ENCODE measurements at places on chromosomes 5 and 9.

DNA sequence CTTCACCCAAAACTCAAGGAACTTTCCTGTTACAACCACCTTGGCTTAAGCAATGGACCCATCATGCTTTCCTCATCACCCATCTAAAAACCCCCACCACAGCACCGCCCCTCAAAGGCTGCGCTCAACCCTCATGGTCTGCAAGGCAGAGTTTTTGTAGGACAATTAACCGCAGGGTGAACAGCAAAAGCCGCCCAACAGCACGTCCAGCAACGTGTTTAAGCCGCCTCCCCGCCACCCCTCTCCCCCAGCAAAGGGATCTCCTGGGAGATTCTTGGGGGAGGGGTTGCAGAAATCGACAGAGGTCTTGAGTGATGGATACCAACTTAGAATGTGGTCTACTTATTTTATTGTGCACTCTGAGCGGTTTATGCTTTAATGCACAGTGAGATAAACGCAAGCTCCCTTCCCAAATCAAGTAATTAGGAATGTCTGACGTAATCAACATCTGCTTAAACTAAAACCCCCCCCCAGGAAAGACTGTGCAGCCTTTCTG lies 1.9 kb downstream of the ROR2 start:
- DNase-seq = no peak

GRCh38 chr5:125085797-125086505 lies 339.5 kb upstream of the ZNF608 start:
- no peak for DNase-seq

DNA sequence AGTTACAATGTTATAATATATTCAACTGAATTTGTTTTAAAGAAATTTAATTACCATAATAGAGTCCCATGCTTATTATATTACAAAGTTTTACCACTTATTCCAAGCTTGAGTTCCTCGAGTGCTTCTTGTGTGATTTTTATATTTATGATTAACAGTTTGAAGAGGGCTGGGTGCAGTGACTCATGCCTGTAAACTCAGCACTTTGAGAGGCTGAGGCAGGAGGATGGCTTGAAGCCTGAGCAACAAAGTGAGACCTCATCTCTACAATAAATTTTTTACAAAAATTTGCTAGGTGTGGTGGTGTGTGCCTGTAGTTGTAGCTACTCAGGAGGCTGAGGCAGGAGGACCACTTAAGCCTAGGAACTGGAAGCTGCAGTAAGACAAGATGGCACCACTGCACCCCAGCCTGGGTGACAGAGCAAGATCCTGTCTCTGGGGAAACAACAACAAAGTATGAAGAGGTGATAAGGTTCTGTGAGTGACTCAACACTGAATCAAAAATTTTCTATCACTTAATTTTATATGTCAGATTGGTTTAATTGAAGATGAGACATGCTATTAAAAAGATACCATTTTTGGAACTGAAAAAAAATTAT lies 9.2 kb downstream of the POC5 start:
- no peak for DNase-seq

DNA sequence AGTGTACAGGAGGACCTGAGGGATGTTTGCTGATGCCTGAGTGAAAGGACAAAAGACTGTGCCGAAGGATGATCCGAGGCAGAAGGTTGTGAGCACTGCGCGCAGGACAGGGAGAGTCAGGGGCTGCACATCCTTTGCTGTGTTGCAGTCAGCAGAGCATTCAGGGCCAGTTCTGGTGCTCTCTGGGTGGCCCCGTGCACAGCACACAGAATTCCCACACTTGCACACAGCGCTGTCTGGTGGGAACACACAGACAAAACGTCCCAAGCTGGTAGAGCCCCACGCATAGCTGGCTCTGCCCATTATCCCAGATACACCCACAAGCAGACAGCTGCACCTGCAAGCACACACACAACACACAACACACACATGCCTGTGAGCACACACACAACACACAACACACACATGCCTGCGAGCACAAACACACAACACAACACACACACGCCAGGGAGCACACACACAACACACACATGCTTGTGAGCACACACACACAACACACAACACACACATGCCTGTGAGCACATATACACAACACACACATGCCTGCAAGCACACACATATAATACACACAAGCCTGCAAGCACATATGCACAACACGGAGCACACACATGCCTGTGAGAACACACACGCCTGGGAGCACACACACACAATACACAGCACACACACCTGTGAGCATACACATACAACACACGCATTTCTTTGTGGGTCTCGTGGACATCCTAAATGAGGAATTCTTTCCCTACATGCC lies 74.4 kb downstream of the FGF18 start:
- no peak for DNase-seq

DNA sequence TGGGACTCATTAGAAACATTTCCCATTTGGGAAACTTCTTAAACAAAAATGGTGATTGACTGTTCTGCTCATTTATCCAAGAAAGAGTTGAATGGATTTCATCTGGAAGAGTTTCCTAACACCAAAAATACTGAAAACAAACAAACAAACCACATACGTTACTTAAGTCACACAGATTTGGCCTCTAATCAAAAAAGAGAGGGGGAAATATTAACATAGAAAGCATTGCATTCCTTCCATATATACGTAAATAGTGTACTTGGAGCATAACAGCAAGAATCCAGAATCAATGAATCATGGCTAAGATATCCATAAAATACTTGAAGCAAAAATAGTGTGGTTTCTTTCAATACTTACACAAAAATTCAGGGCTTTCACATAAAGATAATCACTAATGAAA lies 189.8 kb upstream of the MAP3K1 start:
- no peak for DNase-seq

- DNase-seq = no peak
Observed at GRCh38 chr5:88854769-88855168, 28.2 kb downstream of the MEF2C start.

- DNase-seq = peak; percentile 47
Observed at GRCh38 chr5:443239-444151, 519 bp downstream of the EXOC3 start.

- DNase-seq = no peak
Observed at GRCh38 chr9:27388150-27388549, 91.2 kb upstream of the EQTN start.

DNA sequence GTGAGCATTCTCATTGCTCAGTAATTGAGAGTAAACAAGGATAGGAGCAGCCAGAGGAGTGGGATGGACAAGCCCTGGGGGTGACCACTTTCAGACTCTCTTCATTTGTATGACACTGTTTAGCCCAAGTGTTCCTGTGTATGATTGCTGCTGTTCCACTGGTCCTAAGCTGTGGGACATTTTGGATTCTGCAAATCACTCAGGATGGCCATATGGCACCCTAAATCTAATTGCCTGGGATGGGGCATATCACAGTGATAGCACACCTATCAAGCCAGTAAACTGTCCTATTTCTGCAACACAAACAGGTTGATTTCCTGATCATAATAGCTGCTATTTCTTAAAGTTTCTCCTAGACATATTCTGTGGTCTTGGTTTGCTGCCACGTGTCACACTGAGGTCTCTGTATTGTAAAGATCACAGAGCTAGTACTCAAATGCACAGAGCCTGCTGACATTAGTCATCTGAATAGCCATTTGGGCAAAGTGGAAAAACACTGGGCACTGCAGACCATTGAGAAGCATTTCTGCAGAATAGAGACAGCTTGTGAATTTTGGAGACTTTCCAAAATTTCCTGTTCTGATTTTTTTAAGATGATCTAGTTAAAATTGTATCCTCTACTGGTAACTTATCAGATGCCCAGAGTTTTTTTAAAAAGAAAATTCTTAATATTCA lies 320.2 kb downstream of the RFX3 start:
- DNase-seq = peak; percentile 2

DNA sequence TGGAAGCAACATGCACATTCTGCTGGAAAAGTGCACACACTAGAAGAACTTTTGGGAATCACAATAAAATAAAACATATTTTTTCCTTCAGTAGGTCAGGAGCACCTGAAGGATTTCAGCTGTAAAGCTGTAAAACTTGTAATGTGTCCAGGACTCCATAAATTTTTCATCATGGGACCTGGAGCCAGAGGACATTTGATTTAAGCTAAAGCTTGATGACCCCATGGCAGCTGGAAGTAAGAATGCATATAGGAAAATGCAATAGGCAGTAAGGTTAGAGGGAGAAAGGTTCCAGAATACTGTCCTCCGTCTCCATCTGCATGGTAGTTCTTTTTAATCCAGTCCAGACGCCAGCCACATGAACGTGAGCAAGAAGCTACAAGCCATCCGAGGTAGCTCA lies 166.0 kb downstream of the ADAMTSL1 start:
- no peak for DNase-seq

DNA sequence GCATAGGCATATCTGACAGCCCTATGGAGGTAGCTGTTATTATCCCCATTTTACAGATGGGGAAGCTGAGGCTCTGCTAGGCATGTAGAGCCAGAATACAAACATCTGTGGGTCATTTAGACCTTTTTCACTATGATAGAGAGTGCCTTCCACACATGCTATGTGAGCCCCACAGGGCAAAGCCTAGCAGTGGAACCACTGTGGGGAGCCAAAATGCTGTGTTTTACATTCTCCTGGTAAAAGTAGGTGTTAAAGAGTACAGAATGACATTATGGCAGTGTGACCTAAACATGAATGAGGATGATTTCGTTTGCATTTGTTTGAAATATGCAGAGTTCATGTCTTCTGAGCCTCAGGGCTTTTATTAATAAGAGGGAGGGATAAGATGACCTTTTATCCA lies 265.2 kb downstream of the MAST4 start:
- no peak for DNase-seq

GRCh38 chr5:115977096-115977495 lies 14.8 kb downstream of the LVRN start:
- no peak for DNase-seq

DNA sequence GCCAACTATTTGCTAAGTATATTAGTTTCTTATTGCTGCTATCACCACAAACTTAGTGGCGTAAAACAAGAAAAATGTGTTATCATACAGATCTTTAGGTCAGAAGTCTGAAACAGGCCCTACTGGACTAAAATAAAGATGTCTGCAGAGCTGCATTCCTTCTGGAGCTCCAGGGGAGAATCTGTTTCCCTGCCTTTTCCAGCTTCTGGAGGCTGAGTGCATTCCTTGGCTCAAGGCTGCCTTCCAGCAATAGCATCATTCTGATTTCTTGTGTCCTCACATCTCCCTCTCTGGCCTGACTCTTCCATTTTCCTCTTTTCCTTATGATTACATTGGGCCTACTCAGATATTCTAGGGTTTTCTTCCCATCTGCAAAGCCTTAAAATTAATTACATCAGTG lies 15.9 kb downstream of the MAN2A1 start:
- no peak for DNase-seq

- no peak for DNase-seq
Observed at GRCh38 chr5:60586307-60586901, 113.6 kb downstream of the DEPDC1B start.

- no peak for DNase-seq
Observed at GRCh38 chr9:114433720-114434255, 46.0 kb upstream of the AKNA start.

GRCh38 chr5:33690374-33691135 lies 201.2 kb downstream of the ADAMTS12 start:
- DNase-seq = no peak

DNA sequence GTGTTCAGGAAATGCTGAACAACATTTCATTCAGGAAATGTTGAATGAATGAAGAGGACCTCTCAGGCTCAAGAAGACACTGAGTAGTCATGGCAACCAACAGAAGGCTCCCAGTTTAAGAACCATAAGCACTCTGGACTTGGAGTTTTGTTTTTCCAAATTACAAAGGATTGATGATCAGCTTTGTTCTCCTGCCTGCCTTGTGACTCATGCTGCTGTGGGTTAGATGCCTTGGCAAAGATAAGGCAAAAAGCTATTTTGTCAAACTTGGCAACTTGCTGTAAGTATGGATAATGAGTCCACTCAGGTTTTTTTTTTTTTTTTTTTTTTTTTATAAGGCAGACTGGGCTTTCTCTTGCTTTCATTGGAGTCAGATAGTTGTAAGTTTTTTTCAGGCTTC lies 365.0 kb downstream of the TMEM232 start:
- peak; percentile 6 for DNase-seq

GRCh38 chr9:2755285-2755684 lies 38.0 kb downstream of the KCNV2 start:
- no peak for DNase-seq

- DNase-seq = peak; percentile 51
Observed at GRCh38 chr5:149217803-149218155, 53.9 kb upstream of the AFAP1L1 start.

DNA sequence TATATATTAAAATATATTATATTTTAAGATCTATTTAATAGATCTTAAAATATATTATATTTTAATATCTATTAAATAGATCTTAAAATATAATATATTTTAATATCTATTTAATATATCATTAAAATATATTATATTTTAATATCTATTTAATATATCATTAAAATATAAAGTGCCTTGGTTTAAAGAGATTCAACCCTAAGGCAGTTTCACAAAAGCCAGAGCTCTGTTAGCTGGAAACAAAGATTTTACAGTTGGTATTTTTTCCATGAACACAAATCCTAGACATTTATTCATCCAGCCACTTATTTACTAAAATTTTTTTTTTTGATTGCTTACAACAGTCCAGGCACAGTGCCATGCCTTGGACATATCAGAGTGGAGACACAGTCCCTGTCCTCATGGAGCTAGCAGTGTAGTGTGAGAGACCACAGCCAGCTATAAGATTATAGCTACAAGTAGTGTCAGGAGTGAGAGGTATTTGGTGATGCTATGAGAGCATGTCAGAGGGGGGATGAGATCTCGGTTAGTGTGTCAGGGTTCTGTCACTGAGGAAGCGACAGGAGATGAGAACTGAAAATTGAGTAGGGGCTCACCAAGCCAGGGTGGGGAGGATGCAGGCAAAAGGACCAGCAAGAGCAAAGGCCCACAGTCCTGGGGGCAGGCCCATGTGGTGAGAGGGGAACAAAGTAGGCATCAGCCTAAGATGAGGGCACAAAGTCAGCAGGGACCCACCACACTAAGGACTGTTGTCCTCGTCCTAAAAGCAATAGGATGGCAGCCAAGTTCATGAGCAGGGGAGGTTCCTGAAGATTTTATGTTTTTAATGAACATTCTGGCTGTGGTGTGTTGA lies 74.5 kb downstream of the FBXO38 start:
- no peak for DNase-seq

DNA sequence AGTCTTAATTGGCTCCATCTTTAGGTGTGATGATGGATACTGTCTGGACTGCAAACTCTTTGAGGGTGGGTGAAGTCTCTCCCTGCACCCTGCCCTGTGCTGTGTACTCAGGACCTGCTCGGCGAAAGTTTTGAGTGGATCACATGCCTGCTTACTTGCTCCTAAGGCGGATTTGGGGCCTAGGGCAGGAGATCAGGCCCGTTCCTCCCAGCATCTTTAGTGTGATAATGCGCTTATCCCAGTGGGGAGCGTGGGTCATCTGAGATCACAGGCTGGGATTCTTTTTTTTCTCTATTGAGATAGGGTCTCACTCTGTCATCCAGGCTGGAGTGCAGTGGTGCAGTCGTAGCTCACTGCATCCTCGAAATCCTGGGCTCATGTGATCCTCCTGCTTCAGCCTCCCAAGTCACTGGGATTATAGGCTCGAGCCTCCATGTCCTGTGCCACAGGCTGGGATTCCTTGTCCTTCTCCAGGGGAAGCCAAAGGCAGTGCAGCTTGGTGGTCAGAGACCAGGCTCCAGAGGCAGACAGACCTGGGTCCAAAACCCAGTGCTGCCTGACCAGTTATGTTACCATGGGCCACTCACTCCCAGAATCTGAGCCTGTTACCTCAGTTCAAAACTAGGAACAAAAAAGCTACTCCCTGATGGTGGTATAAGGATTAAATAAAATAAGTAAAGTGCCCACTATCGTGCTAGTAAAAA lies 59.7 kb downstream of the ZNF618 start:
- no peak for DNase-seq

All from NCI-H1105 treated with DMSO at 0.1 percent for 48 hours (cell line).